ENCODE measurements at places on chromosomes 13 and 19.

- DNase-seq, result no peak
- no peak overlapping the region for H3K4me3 ChIP-seq
- peaks cover 4% of the 10 kb centered on the region for H3K36me3 ChIP-seq
- no peak overlapping the region for H3K27ac ChIP-seq
- no peaks in the 10 kb centered on the region for H3K4me1 ChIP-seq
Observed at GRCh38 chr19:27805848-27806247, 1407.1 kb downstream of the UQCRFS1 start.

GRCh38 chr13:111252446-111253364 is 67.7 kb upstream of the TEX29 start:
- no peak overlapping the region for H3K4me3 ChIP-seq
- no peak for DNase-seq
- H3K36me3 ChIP-seq, result peaks cover 5% of the 10 kb centered on the region
- no peak overlapping the region for H3K27ac ChIP-seq
- no peaks in the 10 kb centered on the region for H3K27me3 ChIP-seq

GRCh38 chr13:36718686-36719085 is 44.9 kb downstream of the SERTM1 start:
- H3K4me3 ChIP-seq, result no peak overlapping the region
- H3K27ac ChIP-seq, result no peak overlapping the region
- DNase-seq, result no peak
- H3K4me1 ChIP-seq, result no peaks in the 10 kb centered on the region
- H3K36me3 ChIP-seq, result no peaks in the 10 kb centered on the region

GRCh38 chr13:38180126-38180525 is 169.5 kb upstream of the UFM1 start:
- DNase-seq, result no peak
- no peak overlapping the region for H3K27ac ChIP-seq
- H3K27me3 ChIP-seq, result no peaks in the 10 kb centered on the region
- H3K36me3 ChIP-seq, result no peaks in the 10 kb centered on the region

DNA sequence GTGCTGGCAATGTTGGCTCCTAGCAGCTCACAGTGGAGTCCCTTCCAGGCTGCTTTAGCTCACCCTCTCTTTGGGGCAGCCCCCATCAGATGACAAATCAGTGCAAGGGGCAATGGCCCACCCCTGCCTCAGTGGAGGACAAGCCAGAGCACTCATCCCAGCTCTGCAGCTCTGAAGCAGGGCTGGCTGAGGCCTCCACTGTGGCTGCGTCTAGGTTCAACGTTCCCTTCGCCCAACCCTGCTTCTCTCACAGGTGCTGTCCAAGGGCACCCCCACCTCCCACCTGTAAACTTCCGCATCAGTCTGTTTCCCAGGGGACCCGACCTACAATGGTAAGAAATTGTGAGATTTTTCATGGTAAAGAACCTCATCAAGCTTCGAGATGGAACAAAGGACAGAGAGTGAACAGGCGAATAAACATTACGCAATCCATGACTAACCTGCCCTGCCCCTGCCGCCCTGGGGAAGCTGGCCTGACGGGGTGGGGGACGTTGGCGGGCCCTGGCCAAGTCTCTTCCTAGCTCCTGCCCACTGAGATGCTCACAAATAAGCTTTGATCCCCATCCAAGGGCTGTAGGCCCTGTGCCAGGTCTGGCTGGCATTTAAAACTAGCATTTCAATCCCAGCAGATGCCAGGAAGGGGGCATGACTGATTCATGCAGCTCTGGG is 40.5 kb downstream of the DZIP1 start:
- H3K36me3 ChIP-seq, result no peaks in the 10 kb centered on the region
- DNase-seq, result no peak
- H3K4me3 ChIP-seq, result no peak overlapping the region
- H3K27ac ChIP-seq, result no peak overlapping the region

DNA sequence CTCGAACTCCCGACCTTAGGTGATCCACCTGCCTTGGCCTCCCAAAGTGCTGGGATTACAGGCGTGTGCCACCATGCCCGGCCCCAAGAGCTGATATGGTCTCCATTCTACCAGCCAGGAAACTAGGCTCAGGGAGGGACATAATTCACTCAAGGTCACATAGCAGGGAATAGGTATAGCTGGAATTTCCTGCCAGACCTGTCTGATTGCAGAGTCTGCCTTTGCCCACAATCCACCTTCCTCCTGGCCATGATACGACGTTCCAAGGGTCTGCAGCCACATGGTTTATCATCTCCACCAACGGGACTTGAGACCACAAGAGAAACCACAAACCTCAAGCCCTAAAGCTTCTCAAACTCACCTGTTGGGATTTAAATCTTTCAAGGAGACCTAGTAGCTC is 32.0 kb downstream of the ZNRF4 start:
- no peak overlapping the region for H3K4me3 ChIP-seq
- no peaks in the 10 kb centered on the region for H3K36me3 ChIP-seq
- no peak for DNase-seq

DNA sequence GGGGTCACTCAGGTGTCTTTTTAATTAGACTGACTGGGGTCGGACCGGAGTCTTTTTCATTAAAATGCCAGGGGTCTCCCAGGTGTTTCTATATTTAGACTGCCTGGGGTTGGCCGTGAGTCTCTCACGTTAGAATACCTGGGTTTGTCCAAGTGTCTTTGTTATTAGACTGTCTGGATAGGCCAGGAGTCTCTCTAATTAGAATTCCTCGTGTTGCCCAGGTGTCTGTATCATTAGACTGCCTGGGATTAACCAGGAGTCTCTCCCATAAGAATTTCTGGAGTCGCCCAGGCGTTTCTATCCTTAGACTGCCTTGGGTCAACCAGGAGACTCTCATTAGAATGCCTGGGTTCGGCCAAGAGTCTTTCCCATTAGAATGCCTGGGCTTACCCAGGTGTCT is 1445.7 kb downstream of the UQCRFS1 start:
- H3K4me1 ChIP-seq, result no peaks in the 10 kb centered on the region
- H3K4me3 ChIP-seq, result no peak overlapping the region
- no peaks in the 10 kb centered on the region for H3K36me3 ChIP-seq
- no peak overlapping the region for H3K27ac ChIP-seq
- no peaks in the 10 kb centered on the region for H3K27me3 ChIP-seq
